ENCODE measurements at places on chromosomes 1 and 21. TPM values are rescaled to one million over a fixed set of nuclear protein-coding genes. Genes with fewer than 3 reads are reported as not detected.

DNA sequence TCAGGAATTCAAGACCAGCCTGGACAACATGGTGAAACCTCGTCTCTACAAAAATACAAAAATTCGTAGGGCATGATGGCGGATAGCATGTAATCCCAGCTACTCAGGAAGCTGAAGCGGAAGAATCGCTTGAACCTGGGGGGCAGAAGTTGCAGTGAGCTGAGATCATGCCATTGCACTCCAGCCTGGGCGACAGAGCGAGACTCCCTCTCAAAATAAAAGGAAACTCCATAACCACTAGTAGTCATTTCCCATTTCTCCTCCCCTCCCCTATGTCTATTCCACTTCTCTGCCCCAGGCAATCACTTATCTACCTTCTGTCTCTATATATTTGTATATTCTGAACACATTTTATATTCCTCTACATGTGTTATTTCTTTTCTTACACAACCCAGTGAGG, 4.0 kb upstream of the CEP350 start:
- no peak overlapping the region for H3K27ac ChIP-seq
- H3K36me3 ChIP-seq: no peaks in the 10 kb centered on the region
- no peak for DNase-seq
- H3K4me1 ChIP-seq: peaks cover 5% of the 10 kb centered on the region
- no peaks in the 10 kb centered on the region for H3K27me3 ChIP-seq
- H3K4me3 ChIP-seq: no peak overlapping the region

Gene SLAMF8
- not detected for total RNA-seq

GRCh38 chr1:225882694-225883615, 775 bp upstream of the TMEM63A start:
- peaks cover 28% of the 10 kb centered on the region for H3K4me1 ChIP-seq
- H3K4me3 ChIP-seq: peak overlapping the region; percentile 94
- H3K27ac ChIP-seq: peak overlapping the region; percentile 90
- no peaks in the 10 kb centered on the region for H3K27me3 ChIP-seq
- no peaks in the 10 kb centered on the region for H3K36me3 ChIP-seq
- peak; percentile 65 for DNase-seq

GRCh38 chr21:44471996-44472395, 16.7 kb downstream of the LRRC3 start:
- no peaks in the 10 kb centered on the region for H3K36me3 ChIP-seq
- H3K4me1 ChIP-seq: no peaks in the 10 kb centered on the region
- no peak for DNase-seq
- H3K27ac ChIP-seq: no peak overlapping the region
- H3K27me3 ChIP-seq: no peaks in the 10 kb centered on the region

Gene ADSS2
- total RNA-seq: 93.9 TPM

GRCh38 chr1:218481116-218481775, 136.1 kb downstream of the TGFB2 start:
- no peak overlapping the region for H3K27ac ChIP-seq
- no peak overlapping the region for H3K4me3 ChIP-seq
- no peaks in the 10 kb centered on the region for H3K4me1 ChIP-seq
- H3K36me3 ChIP-seq: no peaks in the 10 kb centered on the region
- no peak for DNase-seq

GRCh38 chr1:90795431-90795830, 78.3 kb upstream of the BARHL2 start:
- no peaks in the 10 kb centered on the region for H3K36me3 ChIP-seq
- H3K27me3 ChIP-seq: no peaks in the 10 kb centered on the region
- DNase-seq: no peak
- no peak overlapping the region for H3K27ac ChIP-seq
- no peak overlapping the region for H3K4me3 ChIP-seq

Data from GM23338 (cell line).